NCI-H187 treated with DMSO at 0.1 percent for 48 hours (cell line): ENCODE measurements at places on chromosomes 2 and 18.

GRCh38 chr2:236166796-236167296 lies 1.3 kb downstream of the GBX2 start:
- DNase-seq = no peak

DNA sequence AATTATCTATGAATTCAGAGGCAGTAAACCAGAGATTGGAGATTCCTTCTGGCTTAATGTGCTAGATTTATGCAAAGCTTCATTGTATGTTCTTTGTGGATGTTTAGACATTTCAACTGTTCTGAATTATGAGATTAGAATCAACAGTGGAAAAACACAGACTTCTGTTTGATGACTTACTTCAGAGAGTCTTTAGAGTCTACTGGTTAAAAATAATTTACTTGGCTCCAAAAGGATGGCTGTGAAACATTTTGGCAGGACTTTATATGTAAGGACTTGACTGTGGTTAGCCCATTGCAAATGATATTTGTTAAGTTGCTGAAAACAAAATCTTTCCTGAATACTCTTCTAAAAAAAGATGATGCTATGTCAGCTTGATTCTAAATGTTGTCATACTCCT lies 25.5 kb upstream of the LRRC30 start:
- DNase-seq = no peak

DNA sequence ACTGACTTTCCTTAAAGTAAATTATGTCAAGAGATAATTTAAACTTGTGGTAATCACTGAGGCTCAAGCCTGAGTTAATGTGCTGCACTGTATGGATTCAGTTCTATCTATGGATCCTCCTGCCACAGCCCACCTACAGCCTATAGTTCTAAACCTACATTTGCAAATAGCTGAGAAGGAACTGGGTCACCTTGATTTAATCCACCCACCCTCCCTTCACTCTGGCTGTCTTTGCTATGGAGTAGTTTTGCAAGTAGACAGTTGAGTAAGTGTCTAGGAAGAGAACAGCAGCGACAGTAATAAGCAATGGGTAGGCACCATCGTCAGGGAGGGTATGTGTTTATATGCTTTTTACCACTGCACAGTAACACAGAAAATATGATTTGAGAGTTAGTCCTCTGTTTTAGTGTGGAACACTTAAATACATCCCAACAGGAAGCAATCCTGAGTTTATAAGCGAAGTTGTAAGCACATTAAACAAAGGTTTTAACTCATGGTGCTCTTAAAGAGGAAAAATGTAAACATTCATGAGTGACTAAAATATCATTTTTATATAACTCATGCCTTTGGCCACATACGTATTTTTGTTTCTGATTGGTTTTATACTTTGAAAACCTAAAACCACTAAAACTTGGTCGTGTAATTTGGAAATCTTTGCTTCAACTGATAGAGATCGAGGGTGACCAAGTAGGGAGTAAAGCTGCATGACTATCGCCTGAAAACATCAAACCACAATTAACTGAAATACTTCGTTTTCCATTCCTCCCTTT lies 36.3 kb upstream of the CHRNA1 start:
- no peak for DNase-seq

- no peak for DNase-seq
Measured at GRCh38 chr2:90209009-90209408, 1517.5 kb downstream of the RPIA start.

GRCh38 chr2:96760036-96760985 lies at the start of gene CNNM4:
Gene CNNM4 (plus strand): TSS chr2:96760902. CDS start chr2:96761000, 98 bp downstream.
- peak; percentile 82 for DNase-seq
